Stimulated activated CD8-positive, alpha-beta memory T cell treated with anti-CD3 and anti-CD28 coated beads, Interleukin-7, amount 100 ng/mL, for 1 hour (primary cell): ENCODE measurements at places on chromosomes 1 and 21.

GRCh38 chr21:40731206-40731605 is 115.8 kb downstream of the DSCAM start:
- DNase-seq, result no peak

GRCh38 chr1:225448146-225448805 is 20.4 kb upstream of the LBR start:
- no peak for DNase-seq

- no peak for DNase-seq
Observed at GRCh38 chr21:46639489-46640386, 4.3 kb downstream of the PRMT2 start.

GRCh38 chr1:226635456-226635941 is 86.9 kb downstream of the STUM start:
- DNase-seq, result no peak

DNA sequence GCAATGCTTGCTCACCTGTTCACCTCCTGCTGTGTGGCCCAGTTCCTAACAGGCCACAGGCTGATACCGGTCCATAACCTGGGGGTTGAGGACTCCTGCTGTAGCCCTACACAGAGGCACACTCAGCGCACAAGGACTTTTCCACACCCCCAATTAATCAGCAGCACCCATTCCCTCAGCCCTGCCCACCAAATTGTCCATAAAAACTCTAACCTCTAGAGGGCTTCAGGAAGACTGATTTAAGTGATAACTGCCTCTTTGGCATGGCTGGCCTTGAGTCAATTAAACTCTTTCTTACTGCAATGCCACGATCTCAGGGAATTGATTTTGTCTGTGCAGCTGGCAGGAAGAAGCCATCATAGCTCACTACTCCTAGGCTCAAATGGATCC is 71.3 kb upstream of the MUTYH start:
- DNase-seq, result no peak
